ENCODE measurements at places on chromosomes 7 and 10. TPM values are rescaled to one million over a fixed set of nuclear protein-coding genes. Genes with fewer than 3 reads are reported as not detected.

The UPK3B gene
- not detected for total RNA-seq

The EN2 gene
- not detected for total RNA-seq

The SPDYE5 gene
- not detected for total RNA-seq

The HIP1 gene
- 3.1 TPM for total RNA-seq

The AQP1 gene
- 7.9 TPM for total RNA-seq

The OR2A1 gene
- not detected for total RNA-seq

The FOXP2 gene
- not detected for total RNA-seq

The GRID2IP gene
- not detected for total RNA-seq

The CELF2 gene
- 11.9 TPM for total RNA-seq

The PHTF2 gene
- 14.6 TPM for total RNA-seq

The GNG11 gene
- total RNA-seq = 113 TPM

The PDK4 gene
- total RNA-seq = 42.9 TPM

The CCNY gene
- total RNA-seq = 38.6 TPM

The RNF133 gene
- not detected for total RNA-seq

The SLC18A3 gene
- 1.3 TPM for total RNA-seq

The EBF3 gene
- 38.5 TPM for total RNA-seq

The ELFN1 gene
- total RNA-seq = 0.65 TPM

The ADIRF gene
- total RNA-seq = 13.5 TPM

The HSPA12A gene
- total RNA-seq = 1.6 TPM

The RFC2 gene
- 9.9 TPM for total RNA-seq

The ZPBP gene
- total RNA-seq = not detected

The LIPM gene
- not detected for total RNA-seq

The OR2A5 gene
- not detected for total RNA-seq

The IKZF1 gene
- total RNA-seq = not detected

The IFIT1B gene
- total RNA-seq = not detected

The EBLN1 gene
- total RNA-seq = not detected

The TAS2R4 gene
- 0.16 TPM for total RNA-seq

The DNAH11 gene
- total RNA-seq = under 0.01 TPM

The CACNB2 gene
- total RNA-seq = not detected

The GPER1 gene
- 5.0 TPM for total RNA-seq

The HOGA1 gene
- total RNA-seq = 0.72 TPM

The EIF5AL1 gene
- total RNA-seq = 0.18 TPM

The GRM8 gene
- not detected for total RNA-seq

The JAKMIP3 gene
- 0.16 TPM for total RNA-seq

The RAMP3 gene
- not detected for total RNA-seq

The MMD2 gene
- not detected for total RNA-seq

The C7orf25 gene
- 18.8 TPM for total RNA-seq

The CLRN3 gene
- not detected for total RNA-seq

The ZNF273 gene
- 1.9 TPM for total RNA-seq

The LLCFC1 gene
- not detected for total RNA-seq

The TMEM270 gene
- total RNA-seq = not detected

The GIMAP2 gene
- 5.2 TPM for total RNA-seq

The UBE2D4 gene
- 7.6 TPM for total RNA-seq

Data from cardiac atrium fibroblast (primary cell).